ENCODE measurements at places on chromosomes 2 and 18.

- DNase-seq, result no peak
Measured at GRCh38 chr18:48552130-48552529, 13.3 kb downstream of the CTIF start.

DNA sequence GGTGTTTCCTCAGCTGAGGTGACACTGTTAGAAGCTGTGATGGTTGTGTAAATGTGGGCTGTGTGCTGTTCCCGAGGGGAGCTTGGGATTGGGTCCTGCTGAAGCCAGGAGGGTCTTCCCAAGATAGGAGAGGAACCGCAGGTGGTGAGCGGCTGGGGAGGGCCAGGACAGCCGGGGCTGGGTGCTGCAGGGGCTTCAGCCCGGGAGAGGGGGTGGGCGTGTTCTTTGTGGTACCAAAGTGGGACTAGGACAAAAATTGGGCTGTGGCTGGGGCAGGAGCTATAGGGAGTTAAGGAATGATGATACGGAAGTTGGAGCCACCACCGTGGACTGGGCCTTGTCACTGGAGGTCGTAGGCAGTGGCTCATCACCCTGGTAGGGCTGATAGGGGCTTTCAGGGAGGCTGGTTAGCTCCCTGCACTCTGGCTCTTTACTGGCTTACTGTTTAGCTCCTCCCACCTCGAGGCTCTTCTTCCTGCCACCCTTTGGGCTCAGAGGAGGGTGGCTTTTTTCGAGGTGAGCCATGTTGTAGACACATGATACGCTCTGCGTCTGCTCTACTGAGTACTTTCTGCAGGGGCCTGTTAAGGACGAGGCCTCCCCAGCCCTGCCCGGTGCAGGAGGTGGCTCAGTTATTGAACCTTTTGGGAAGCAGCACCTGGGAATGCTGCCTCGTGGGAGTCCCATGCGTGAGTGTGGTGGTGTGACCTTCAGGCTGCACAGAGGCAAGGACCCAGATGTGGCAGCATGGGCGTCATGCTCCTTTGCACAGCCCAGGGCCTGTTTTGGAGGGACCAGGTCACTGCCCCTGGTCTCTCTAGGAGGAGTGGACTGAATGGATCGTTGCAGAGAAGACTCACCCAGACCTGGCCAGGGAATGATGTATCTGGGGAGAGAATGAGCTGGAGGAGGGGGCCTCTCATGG is 21.6 kb downstream of the ASB1 start:
- no peak for DNase-seq

DNA sequence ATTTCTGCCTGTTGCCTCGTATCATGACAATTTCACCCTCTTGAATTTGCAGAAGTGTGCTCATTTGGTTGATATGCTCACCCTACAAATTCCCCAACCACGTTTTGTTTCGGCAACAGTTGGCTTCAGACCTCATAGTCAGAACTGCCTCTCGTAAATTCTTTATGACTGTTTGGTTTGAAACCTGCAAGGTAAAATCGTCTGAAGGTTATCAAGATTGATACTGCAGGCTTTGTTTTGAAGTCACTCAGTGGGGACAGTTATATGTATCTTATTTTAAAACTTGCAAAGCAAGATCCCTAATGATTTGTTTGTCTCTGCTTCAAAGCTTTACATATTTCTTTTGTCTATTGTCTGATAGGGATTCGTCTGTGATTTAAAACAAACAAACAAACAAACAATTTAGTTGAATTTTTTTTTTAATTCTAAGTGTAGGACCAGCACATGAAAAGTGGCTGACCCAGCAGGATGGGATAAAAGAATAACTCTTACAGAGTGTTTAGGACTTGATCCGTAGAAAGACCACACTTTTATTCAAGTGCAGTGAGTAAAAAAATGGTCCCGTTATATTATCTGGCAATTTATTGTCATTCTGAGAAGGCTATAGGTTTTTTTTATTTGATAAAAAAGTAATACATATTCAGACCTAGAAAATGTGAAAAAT is 45.7 kb upstream of the MYCN start:
- DNase-seq, result no peak

GRCh38 chr2:154740361-154740760 is 41.9 kb downstream of the KCNJ3 start:
- no peak for DNase-seq

DNA sequence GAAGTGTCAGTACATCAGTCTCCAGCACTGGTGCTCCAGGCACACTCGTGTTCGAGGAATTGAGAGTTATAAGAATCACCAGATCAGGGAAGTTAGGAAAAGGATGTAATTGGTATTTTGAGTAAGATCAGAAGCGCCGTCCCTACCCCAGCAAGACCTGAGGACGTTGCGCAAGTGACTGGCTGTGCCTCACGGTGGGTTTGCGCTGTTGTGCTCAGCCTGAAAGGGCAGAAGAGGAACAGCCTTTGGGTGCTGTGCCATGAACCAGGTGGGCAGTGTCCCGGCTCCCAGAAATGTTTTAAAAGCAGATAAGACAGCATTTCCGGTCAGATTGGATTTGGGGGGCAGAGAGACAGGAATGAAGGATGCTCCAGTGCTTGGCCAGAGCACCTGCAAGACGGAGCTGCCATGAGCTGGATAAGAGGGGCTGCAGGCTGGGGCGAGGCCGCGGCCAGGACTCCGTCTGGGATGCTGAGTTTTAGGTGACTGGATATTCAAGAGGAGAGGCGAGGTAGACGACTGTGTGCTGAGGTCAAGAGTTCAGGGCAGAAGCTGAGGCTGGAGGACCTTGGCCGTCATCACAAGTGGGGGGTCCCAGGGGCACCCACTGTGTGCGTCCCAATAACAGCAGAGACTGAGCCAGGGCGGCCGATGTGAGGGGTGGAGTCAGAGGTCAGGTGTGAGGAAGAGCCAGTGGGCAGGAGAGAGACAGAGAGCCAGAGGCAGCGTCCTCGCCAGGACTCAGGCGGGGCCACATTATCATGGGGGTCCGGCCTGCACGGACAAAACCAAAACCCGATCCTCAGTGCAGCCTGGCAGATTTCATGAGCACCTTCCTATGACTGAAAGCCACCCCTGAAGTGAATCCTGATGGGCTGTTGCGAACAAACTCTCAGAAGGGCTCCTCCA is 77.7 kb upstream of the ALKAL2 start:
- DNase-seq, result no peak

- DNase-seq, result no peak
Measured at GRCh38 chr2:237692601-237693290, 65.4 kb downstream of the LRRFIP1 start.

DNA sequence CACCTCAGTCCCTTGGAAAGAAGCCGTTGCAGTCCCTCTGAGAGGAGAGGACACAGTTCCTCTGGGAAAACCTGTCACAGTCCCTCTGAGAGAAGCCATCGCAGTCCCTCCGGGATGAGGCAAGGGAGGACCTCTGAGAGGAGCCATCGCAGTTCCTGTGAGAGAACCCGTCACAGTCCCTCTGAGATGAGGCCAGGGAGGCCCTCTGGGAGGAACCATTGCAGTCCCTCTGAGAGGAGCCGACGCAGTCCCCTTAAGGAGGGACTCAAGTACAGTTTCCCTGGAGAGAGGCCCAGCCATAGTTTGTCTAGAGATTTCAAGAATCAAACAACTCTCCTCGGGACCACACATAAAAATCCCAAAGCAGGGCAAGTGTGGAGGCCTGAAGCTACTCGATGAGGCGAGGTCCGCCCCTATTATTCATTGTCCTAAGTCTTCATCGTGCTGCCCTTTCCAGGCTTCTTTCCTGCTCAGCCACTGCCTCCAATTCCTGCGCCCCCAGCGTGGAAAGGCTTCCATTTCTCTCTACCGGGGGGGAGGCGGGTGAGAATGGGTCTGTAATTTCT is 630 bp upstream of the ZNF512 start:
- DNase-seq, result peak; percentile 24

- DNase-seq, result no peak
Measured at GRCh38 chr18:59049721-59050660, 89.7 kb upstream of the SEC11C start.

- DNase-seq, result no peak
Measured at GRCh38 chr2:171673905-171674304, 13.4 kb upstream of the DYNC1I2 start.

GRCh38 chr2:65436824-65437221 is 4.4 kb upstream of the SPRED2 start:
- peak; percentile 67 for DNase-seq

DNA sequence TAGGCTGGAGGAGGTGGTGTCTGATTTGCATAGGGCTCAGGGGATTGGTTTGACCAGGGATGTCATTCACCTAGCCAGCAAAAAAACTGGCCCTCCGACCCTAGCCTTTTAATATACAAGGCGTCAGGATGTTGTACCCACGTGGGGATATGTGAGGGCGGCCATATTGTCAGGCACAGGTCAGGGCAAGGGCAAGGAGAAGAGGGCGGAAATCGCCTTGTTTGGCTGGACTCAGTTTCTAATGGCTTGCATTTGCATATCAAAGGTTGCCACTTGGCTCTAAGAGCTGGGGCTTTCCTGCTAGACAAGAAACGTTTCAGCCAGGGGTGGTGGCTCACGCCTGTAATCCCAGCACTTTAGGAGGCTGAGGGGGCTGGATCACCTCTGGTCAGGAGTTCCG is 24.9 kb upstream of the PDCL3 start:
- no peak for DNase-seq

DNA sequence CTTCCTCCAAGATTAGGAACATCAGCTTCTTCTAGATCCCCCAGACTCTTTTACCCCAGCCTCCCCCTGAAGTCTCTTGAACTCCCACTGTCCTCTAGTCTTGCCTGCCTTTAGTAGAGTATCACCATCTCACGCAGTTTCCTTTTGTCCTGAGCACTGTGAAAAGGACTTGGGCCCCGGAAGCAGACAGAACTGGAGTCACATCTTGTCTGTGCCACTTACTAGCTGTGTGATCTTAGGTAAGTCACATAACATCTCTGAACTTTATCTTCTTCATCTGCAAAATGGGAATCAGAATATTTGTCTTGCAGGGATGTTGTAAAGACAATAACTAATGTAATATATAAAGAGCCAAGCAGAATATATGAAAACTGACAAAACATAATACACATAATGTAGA is 8.4 kb upstream of the TRABD2A start:
- no peak for DNase-seq

GRCh38 chr2:112821142-112821541 is 15.4 kb downstream of the IL1B start:
- DNase-seq, result peak; percentile 71

GRCh38 chr2:133972786-133973185 is 281.1 kb upstream of the MGAT5 start:
- DNase-seq, result no peak

GRCh38 chr2:117523267-117523666 is 291.2 kb upstream of the DDX18 start:
- DNase-seq, result no peak

GRCh38 chr2:240426845-240427721 is 8.4 kb upstream of the GPC1 start:
- DNase-seq, result peak; percentile 35

DNA sequence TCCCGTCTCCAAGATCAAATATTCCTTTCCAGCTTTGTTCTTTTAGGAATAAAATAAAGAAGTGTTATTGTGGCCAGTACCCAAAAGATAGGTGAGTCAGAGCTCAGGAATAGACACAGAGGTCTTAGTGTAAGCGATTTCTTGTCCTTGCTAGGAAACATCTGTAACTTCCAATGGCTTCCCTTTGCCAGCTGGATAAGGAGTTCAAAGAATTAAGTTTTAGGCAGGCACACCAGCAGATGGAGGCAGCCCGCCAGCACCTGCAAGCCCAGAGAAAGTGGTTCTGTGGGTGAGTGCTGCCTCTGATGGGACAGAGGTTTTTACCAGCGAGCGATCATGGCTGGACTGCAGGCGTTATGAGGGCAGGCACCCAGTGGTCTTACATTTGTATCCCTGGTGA is 125.4 kb downstream of the MGAT5 start:
- no peak for DNase-seq

- no peak for DNase-seq
Measured at GRCh38 chr2:153110486-153110885, 368.1 kb downstream of the RPRM start.

GRCh38 chr2:18209934-18210639 is 331.6 kb downstream of the KCNS3 start:
- DNase-seq, result no peak

GRCh38 chr2:165373278-165374010 is 96.1 kb upstream of the CSRNP3 start:
- no peak for DNase-seq

DNA sequence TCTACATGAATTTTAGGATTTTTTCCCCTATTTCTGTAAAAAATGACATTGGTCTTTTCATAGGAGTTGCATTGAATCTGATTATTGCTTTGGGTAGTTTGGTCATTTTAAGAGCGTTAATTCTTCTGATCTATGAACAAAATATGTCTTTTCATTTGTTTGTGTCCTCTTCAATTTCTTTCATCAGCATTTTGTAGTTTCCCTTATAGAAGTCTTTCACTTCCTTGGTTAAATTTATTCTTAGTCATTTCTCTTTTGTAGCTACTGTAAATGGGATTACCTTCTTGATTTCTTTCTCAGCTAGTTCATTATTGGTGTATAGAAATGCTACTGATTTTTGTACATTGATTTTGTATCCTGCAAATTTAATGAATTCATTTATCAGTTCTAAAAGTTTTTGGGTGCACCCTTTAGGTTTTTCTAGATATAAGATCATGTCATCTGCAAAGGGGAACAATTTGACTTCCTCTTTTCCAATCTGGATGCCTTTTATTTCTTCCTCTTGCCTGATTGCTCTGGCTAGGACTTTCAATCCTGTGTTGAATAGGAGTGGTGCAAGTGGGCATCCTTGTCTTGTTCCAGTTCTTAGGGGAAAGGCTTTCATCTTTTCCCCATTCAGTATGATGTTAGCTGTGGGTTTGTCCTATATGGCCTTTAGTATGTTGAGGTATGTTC is 36.6 kb upstream of the AAK1 start:
- DNase-seq, result no peak

DNA sequence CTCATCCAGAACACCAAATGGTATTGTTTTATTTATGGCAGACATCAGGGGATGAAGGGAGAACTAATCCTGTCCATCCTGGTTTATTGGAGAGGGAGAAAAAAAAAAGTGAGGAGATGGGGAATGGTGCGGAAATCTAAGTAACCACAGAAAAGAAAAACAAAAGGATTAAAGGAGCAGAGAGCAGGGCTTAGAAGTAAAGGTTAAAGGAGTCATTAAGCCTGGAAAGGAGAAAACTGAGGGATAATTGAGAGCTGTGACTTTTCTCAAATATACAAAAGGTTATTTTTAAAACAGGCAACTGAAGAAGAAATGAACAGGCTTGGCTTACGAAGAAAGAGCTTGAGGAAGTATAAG is 127.2 kb upstream of the PPP1CB start:
- DNase-seq, result no peak

GRCh38 chr18:36352384-36352783 is 54.9 kb downstream of the FHOD3 start:
- no peak for DNase-seq

- DNase-seq, result no peak
Measured at GRCh38 chr18:25140124-25140961, 211.6 kb downstream of the ZNF521 start.

- no peak for DNase-seq
Measured at GRCh38 chr2:69790601-69790959, 38.9 kb upstream of the GMCL1 start.

DNA sequence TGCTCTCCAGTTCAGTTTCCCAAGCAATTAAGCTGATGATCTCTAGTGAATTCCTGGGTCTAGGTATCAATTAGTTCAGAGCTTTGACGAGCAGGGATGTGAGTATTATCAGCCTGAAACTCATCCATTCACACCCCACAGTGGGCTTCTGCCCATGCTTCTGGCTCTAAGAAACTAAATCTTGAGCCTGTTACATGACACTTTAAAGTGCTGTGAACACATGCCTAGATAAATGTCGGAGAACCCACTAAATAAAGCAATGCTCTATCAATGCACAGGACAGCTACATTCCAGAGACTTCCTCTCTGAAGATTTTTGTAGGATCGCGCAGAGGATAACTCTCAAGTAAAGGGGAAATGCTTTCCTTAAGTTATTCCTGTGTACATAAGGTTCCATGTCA is 356.5 kb upstream of the TNP1 start:
- DNase-seq, result no peak

GRCh38 chr2:237700512-237701032 is 73.2 kb downstream of the LRRFIP1 start:
- DNase-seq, result peak; percentile 87
